ENCODE measurements at places on chromosomes 12 and 14.
A peak's percentile ranks its signal among the peaks of the same experiment; 100 is the strongest.

GRCh38 chr12:116136340-116136739, 141.2 kb downstream of the MED13L start:
- DNase-seq: no peak

GRCh38 chr12:114430306-114430705, 24.4 kb upstream of the TBX5 start:
- DNase-seq: no peak

DNA sequence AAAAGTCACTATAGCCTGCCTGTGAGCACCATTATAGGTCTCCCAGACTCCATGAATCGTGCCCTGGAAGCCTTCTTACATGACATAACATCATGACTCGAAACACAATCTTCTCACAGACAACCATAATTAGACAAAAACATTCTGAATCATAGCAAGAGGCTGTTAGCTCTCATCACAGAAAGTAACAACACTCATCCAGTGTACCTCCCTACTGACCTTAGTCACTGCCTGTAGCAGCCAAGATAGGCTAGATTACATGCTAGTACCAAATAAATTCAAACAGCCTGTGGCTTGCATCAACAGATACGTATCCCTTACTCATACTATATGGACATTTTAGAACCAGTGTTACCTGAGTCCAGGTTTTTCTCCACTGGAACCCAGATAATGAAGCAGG, 663.8 kb upstream of the FOXG1 start:
- no peak for DNase-seq

- no peak for DNase-seq
Measured at GRCh38 chr14:37708481-37708880, 113.1 kb downstream of the TTC6 start.

- no peak for DNase-seq
Measured at GRCh38 chr12:120680165-120680738, 6.7 kb upstream of the MLEC start.

DNA sequence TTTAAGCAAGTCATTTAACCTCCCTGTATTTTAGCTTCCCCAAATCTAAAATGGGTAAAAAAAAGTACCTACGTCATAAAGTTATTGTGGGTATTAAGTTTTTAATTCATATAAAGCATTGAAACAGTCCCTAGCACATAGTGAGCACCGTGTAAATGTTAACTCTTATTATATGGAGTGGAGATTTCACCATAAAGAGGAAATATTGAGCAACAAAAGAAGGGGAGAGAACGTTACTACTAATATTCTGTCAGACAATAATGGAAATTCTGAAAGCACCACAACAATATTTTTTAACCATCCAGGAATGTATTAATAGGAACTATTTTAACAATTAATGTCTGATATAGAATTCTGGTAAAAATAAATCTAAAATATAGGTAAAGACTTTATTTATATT, 7.8 kb upstream of the CD163L1 start:
- DNase-seq: no peak

DNA sequence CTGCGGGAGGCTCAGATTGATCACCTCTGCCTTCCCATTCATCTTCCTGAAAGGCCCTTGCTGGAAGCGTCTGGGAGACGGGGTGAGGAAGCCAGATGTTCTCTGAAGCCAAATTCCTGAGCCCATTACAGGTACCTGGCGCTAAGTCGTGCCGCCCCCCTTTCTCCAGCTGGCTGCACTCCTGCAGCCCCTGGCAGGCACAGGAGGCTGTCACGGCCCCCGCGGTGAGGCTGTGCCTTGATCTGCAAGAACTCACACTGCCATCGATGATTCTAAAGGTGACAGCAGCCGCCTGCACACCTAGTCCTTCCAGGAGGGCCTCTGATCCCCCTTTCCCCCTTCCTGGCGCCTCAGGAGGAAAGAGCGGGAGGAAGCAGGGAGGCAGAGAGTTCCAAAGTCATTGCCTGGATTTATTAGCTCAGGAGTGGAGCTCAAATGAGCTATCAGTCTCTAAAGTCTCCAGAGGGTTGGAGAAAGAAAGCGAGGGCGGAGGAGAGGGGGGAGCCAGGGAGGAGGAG, 106.9 kb downstream of the RFLNA start:
- DNase-seq: no peak

- DNase-seq: no peak
Measured at GRCh38 chr12:51692016-51692415, 101.0 kb downstream of the SCN8A start.

DNA sequence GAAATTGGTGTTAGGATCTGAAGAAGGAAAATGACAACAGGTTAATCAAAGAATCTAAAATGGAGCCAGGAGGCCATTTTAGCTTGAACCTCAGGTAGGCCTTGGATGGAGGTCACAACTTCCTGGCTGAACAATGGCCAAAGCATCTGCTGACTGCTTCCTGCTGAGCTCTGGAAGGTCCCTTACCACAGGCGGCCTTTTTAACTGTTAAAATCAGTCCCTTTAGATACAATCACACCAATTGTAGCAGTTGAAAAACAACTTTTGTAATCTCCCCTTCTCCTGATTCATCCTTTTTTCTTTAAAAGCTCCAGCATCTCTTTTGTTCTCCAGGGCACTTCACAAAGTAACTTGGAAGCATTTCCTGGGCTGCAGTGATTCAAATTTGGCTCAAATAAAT, 388.8 kb downstream of the PDZRN4 start:
- no peak for DNase-seq

DNA sequence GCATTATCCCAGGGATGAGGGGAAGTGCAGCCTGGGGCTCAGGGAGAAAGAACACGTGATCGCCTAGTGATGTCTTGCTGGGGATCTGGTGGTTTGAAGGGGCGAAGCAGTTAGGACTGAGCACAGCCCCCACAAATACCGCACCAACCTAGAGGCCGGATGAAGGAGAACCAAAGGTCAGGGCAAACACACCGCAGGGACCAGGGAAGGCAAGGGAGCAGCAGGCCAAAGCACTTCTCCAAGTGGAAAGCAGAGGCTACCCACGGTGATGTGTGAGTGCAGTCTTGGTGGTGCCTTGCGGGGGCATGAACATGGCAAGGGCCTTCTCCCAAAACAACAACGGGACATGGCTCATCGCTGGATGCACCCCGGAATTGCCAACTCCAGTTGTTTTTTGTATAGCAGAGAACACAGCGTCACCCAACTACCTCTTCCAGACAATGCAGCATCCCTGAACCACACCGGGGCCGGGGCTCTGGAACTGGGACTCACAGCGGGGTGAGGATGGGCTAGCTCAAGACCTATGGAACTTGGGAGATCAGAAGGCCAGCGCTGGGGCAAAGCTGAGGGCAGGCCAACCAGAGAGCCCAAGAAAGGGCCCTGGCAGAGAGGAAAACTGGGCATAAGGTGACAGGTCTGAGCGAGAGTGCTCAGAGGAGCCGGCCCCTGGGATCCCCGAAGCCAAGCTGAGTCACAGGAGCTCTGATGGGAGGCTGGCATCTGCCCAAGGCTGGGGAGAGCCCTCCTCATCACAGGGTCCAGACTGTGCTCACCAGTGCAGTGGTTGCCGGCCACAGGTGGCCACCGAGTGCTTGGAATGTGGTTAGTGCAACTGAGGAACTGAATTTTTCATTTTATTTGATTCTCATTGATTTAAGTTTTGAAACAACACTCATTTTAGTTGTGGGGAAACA, 11.1 kb downstream of the GALNT16 start:
- DNase-seq: no peak

DNA sequence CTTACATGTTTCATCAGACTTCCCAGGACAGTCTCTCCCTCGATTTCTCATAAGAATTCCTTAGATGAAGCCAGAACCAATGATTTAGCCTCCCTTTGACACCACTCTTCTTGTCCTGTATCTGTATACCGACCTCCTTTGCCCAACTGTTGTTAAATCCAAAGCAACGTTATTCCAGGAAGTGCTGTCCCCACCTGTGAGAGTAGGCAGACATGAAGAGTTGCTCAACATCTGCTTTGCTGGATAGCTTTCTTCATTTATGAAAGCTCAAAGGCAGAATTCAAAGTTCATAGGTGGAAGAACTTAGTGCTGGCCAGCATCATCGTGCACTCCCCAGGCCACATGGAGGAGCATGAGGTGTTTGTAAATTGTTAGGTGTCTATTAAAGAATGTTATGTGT, 55.6 kb downstream of the GTF2A1 start:
- DNase-seq: no peak

- no peak for DNase-seq
Measured at GRCh38 chr14:87601036-87601435, 391.9 kb downstream of the GALC start.

GRCh38 chr14:102633906-102634595, 41.6 kb downstream of the RCOR1 start:
- no peak for DNase-seq

- DNase-seq: no peak
Measured at GRCh38 chr12:112466835-112467234, 48.1 kb downstream of the PTPN11 start.

GRCh38 chr12:47868552-47869031, 36.2 kb downstream of the VDR start:
- no peak for DNase-seq

DNA sequence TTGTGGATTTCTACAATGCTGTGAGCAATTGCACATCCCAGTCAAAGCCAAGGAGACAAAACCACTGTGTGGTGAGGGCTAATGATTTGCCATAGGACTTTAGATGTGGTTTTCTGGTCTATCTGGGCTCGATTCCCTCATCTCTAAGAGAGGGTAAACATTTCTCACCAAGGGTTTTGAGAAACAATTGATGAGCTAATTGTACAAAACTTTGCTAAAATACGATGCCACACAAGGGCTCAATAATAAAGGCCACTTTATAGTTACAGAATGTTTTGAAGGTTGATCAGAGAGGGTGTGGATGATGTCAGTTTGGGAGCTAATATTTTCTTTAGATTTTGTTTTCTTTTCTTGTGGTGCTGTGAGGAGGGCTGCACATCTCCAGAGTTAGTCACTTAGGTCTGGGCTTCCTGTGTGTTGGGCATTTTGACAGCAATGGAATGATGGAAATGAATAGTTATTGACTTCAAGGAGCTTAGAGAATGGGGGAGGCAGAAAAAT, 60.8 kb upstream of the SLC38A4 start:
- DNase-seq: no peak

- no peak for DNase-seq
Measured at GRCh38 chr14:98606041-98606640, 665.9 kb downstream of the BCL11B start.

- DNase-seq: peak; percentile 44
Measured at GRCh38 chr12:47903927-47904712, 674 bp downstream of the VDR start.

DNA sequence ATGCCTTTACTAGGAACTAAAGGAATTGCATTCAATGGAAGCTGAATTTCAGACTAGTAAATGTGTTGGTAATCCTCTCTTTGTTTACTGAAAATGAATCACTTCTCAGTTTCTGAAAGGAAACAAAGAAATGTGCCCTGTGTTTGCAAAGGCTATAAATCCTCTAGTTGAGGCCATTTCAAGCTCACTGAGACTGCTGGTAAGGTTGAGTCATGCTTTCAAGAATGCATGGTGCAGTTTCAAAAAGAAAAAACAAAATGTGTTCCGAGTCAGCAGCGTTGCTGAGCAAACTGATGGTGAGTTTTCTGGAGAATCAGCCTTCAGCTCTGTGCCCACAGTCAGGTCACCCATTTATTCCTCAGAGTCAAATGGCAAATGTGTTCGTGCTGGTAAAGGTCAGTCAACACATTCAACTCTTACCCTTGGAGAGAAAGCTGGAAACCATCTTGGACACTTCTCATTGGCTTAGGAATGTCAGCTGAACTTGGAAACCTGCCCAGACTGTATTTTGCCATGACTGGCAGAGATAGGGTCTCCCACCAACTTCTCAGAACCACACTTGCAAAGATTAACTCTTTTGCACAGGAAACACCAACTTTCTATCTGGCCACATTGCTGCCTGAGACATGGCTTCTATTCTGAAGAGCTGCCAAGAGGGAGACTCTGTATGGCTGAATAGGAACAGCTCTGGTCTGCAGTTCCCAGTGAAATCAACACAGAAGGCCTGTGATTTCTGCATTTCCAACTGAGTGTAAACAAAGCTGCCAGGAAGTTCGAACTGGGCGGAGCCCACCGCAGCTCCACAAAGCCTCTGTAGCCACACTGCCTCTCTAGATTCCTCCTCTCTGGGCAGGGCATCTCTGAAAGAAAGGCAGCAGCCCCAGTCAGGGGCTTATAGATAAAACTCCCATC, 484.4 kb downstream of the ATP23 start:
- DNase-seq: no peak

DNA sequence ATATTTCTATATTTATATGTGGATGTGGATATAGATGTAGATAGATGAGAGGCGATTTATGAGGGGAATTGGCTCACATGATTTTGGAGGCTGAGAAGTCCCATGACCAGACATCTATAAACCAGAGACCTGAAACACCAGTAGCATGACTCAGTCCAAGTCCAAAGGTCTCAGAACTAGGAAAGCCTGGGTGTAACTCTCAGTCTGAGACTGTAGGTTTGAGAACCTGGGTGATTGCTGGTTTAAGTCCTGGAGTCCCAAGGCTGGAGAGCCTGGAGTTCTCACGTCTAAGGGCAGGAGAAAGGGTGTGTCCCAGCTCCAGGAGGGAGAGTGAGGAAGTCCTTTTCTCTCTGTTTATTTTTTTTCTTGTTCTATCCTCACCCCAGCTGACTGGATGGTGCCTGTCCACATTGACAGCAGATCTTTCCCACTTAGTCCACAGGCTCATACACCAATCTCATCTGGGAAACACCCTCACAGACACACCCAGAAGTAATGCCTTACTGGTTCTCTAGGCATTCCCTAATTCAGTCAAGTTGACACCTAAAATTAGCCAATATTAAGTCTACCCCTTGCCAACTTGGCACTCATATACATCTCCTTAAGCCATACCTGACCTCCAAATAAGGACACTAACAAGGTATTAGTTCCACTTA, 45.4 kb downstream of the EMP1 start:
- DNase-seq: no peak

DNA sequence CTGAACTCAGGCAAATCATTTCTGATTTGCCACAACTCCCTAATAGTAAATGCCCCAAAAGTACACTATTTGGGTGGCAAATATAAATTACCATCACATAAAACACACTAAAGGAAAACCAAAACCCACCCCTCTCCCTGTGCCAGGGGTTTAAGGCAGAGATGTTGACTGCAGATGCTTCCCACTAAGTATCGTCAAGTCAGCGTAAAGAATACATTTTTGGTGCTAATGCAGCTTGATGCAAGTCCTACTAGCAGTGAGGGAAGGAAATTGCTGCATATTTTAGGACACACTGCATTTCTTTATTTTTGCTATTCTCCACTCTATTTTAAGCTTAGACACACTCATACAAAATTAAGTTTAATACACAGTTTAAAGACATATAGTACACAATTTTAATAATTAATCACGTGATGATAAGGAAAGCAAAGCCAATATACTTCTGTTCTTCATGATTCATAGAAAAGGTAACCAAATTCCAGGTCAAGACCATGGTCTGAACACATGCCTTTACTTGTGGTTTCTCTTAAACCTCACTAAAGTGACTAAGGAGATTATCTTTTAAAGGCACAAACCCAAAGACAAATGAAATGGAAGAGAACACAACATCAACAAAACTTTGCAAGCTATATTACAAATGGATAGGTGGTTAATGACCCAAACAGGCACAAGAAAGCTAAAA, 162.2 kb downstream of the STXBP6 start:
- DNase-seq: no peak

DNA sequence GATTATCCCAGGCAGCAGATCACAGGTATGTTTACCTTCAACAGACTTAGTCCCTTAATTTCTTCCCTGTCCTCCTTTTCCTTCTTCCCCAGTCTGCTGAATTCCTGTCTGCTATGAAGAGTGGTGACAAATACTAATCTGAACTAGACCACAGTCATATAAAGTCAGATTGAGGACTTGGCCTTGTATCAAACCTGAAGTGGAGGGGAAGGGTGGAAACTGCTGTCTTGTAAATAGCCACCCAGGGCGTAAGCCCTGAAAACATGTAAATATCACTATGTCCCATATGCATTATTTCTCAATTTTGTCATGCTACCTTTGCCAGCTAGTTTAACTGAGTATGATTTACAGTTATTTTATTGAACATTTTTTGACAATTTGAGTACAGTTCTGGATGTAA, 368.0 kb downstream of the CCDC91 start:
- DNase-seq: no peak
